Stimulated activated CD8-positive, alpha-beta memory T cell treated with anti-CD3 and anti-CD28 coated beads, Interleukin-15, amount 100 ng/mL, for 4 hours (primary cell): ENCODE measurements at places on chromosomes 3 and 15.

- DNase-seq: no peak
These were observed 91.3 kb downstream of the THBS1 start for GRCh38 chr15:39672184-39672583.

DNA sequence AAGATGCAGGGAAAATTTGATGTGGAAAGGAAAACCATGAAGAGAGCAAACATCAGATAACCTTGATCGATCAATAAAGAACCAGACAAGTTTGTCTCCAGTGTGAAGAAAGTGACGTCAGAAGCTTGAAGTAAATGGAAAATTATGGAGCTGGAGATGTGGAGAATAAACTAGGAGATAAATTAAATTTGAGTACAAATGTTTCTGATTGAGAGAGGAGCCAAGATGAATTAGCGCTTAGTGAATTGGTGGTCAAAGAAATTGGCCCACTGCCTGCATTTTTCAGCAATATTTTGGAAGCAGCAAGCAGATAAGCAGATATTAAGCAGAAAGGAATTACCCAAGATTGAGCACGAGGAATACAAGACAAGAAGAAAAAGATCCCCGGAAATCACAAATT, 567.3 kb upstream of the ZNF385D start:
- no peak for DNase-seq

- DNase-seq: no peak
These were observed 88.3 kb upstream of the CLSTN2 start for GRCh38 chr3:139846729-139847128.

GRCh38 chr3:12388185-12388584, 96.1 kb upstream of the TSEN2 start:
- DNase-seq: no peak

DNA sequence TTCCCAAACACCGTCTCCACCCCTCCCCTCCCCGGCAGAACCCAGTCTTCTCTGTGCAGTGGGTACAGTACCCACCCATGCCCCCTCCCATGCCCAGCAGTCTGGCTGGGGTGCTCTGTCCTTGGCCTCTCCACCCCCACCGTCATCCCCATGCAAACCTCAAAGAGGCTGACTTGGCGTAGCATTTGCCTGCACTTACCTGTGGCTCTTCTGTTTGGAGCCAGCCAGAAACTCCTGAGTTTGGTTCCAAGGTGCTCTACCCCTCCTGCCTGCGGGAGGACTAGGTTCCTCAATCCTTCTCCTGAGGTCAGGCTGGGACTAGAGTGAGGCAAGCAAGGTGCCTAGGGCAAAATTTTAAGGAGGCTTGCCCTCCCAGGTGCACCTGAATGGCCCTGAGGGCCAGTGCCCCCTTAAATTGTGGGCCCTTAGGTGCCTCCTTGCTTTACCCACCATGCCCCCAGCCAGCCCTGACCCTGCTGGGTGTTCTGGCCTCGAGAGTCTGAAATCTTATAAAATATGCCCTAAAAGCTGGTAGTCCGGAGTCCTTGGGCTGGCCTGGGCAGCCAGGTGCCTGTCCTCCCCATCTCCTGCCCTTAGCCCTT, 47.1 kb upstream of the C15orf39 start:
- DNase-seq: no peak

- DNase-seq: no peak
These were observed 301.9 kb downstream of the CACNA2D3 start for GRCh38 chr3:54424292-54424691.

- DNase-seq: no peak
These were observed 597.9 kb downstream of the PDCD6IP start for GRCh38 chr3:34396288-34396687.
